ENCODE measurements at places on chromosomes 7 and 10. TPM values are rescaled to one million over a fixed set of nuclear protein-coding genes. Genes with fewer than 3 reads are reported as not detected.
A peak's percentile ranks its signal among the peaks of the same experiment; 100 is the strongest.

CALHM1 gene
- not detected for total RNA-seq

CDNF gene
- total RNA-seq, result 1.7 TPM

DLX6 gene
- total RNA-seq, result not detected

NXPH1 gene
- total RNA-seq, result 24.4 TPM

CNNM1 gene
- total RNA-seq, result 1.2 TPM

ITGA8 gene
- total RNA-seq, result 23.8 TPM

P4HA1 gene
- total RNA-seq, result 45.5 TPM

GRCh38 chr7:139885511-139885910 is 56.4 kb downstream of the TBXAS1 start:
- no peaks in the 10 kb centered on the region for H3K4me1 ChIP-seq
- no peak for DNase-seq
- H3K27me3 ChIP-seq, result no peaks in the 10 kb centered on the region

DNA sequence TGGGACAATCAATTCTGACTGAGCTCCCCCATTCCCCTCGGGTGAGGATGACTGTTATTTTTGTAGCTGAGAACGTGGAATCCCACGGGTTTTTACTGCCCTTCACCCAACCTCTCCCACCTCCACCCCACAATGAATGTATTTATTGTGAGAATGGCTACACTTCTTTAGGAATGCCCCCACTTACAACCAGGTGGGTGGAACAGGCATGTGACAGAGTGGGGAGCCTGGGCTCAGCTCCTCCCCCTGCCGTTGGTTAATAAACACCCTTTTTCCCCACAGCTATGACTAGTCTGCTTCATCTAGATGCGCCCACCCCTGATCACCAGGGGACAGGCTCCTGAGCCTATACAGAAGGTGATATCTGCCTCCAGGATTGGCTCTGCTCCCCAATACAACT is 2.0 kb downstream of the MRPL43 start:
- no peaks in the 10 kb centered on the region for H3K27me3 ChIP-seq
- H3K4me3 ChIP-seq, result no peak overlapping the region
- peaks cover 16% of the 10 kb centered on the region for H3K4me1 ChIP-seq

DNA sequence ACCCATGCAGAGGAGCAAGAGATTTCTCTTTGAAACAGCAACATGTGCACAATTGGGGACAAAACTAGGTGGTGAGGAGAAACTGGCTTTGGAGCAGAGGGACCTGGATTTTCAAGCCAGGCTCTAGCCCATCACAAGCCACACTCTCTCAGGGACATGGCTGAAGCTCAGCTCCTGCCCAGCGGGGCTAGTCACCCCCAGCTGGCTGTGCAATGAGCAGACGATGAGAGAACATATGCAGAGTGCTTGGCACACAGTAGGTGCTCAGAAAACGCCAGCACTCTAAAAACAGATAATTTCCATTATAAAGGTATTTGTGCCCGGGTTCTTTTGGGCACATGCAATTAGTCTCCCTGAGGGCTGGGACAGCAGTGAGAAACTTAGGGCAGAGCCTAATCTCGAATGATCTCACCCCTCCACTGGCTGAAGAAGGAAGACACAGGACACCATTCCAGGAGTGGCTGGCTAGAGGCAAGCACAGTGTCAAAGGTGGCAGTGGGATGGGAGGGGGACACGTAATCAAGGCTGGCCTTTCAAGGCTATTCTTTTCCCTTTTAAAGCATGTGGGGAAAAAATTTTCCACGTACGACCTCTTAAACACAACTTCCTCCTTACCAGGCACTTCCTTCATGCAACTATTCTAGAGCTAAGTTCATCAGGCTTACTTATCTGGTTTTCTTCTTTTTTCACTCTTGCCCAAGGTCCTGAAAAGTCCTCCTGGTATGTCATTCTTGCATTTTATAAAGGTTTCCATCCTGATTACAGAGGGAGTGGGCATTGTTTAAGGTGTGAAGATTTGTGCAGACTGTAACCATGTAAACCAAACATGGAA is 15.1 kb downstream of the FAM53B start:
- peak; percentile 29 for DNase-seq
- peaks cover 98% of the 10 kb centered on the region for H3K4me1 ChIP-seq
- H3K36me3 ChIP-seq, result no peaks in the 10 kb centered on the region
- no peaks in the 10 kb centered on the region for H3K27me3 ChIP-seq

GRCh38 chr10:59887972-59888640 is 18.2 kb downstream of the CCDC6 start:
- no peak overlapping the region for H3K4me3 ChIP-seq
- H3K4me1 ChIP-seq, result peaks cover 58% of the 10 kb centered on the region
- no peaks in the 10 kb centered on the region for H3K36me3 ChIP-seq
- H3K27me3 ChIP-seq, result no peaks in the 10 kb centered on the region
- no peak overlapping the region for H3K27ac ChIP-seq

DNA sequence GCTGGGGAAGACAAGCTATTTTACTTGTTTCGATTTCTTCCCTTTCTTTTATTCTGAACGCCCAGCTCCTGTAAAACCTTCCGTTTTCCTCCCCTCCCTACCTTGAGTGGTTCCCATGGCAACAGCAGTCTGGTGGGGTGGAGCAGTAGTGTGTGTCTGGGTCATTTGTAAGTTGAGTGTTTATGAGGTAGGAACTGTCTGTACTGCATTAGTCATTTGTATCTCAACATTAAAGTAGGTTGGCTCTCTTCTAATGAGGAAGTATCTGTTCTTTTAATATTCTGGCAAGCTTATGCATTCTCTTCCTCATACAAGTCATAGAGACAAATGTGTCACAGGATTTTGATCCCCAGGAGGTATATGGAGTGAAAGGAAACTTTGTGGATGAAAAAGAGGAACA is 85.3 kb upstream of the CCDC6 start:
- H3K4me3 ChIP-seq, result no peak overlapping the region
- no peaks in the 10 kb centered on the region for H3K36me3 ChIP-seq
- H3K27ac ChIP-seq, result no peak overlapping the region
- H3K4me1 ChIP-seq, result no peaks in the 10 kb centered on the region

DNA sequence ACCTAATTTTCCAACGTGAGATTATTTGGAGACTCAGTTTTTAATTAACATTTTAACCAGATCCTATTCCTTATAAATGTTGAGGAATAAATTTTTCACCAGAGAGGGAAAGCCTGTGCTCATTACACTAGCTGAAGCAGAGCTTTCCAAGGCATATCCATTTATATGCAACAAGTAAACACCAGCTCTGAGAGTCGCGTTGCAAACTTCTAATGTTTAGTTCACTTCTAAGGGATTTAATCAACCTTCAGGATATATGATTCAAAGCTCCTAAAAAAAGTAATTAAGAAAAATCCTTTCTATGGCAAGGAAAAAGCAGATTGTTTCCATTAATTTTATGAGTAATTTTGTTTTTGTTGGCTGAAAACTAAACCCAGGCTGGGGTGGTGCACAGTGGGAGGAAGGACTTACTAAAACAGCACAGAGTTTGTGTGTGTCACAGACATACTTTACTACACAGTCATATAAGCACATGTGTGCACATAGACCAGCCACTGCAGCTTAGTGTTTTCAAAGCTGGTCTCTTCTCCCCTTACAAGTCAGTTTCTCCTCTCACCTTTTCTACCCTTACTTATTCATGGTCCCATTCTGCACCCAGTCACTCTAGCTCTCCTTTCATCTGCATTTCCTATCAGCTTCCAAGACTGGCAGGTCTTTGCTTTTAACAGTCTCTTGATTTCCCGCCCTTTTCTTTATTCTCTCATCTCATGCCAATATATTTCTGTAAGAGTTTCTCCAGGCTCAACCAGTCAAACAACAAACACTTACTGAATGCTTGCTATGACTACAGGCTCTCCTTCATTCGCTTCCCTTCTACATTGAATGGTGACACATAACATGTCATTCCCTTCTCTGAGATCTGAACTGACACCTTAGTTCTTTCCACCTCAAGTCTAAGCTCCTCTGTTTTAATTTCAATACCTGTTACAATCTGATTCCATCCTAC is 81.1 kb upstream of the FZD1 start:
- H3K4me3 ChIP-seq, result no peak overlapping the region
- DNase-seq, result no peak
- H3K36me3 ChIP-seq, result no peaks in the 10 kb centered on the region
- no peak overlapping the region for H3K27ac ChIP-seq

DNA sequence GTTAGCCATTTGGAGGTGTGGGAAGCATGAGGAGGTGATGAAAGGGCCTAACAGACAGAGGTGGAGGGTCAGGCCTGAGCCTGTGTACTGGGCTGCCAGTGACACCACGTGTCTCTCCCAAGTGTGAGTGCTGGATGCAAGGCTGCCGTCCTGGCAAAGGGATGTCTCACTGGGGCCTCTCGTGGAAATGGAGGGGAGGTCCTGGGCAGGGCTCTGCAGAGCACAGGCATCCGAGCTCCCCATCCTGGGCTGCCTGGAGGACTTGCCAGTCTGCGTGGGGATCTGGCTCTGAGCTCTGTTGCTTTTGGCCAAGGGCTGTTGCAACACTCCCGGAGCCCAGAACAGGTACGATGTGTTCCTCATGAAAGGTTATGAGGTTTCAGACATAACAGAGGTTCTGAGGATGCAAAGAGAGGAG is 77.3 kb downstream of the GRK5 start:
- no peaks in the 10 kb centered on the region for H3K36me3 ChIP-seq
- peaks cover 44% of the 10 kb centered on the region for H3K4me1 ChIP-seq
- H3K27ac ChIP-seq, result peak overlapping the region; percentile 71

GRCh38 chr7:70072220-70072619 is 473.9 kb downstream of the AUTS2 start:
- no peak overlapping the region for H3K4me3 ChIP-seq
- peaks cover 5% of the 10 kb centered on the region for H3K4me1 ChIP-seq
- H3K27me3 ChIP-seq, result no peaks in the 10 kb centered on the region
- H3K27ac ChIP-seq, result peak overlapping the region; percentile 10
- peak; percentile 26 for DNase-seq

DNA sequence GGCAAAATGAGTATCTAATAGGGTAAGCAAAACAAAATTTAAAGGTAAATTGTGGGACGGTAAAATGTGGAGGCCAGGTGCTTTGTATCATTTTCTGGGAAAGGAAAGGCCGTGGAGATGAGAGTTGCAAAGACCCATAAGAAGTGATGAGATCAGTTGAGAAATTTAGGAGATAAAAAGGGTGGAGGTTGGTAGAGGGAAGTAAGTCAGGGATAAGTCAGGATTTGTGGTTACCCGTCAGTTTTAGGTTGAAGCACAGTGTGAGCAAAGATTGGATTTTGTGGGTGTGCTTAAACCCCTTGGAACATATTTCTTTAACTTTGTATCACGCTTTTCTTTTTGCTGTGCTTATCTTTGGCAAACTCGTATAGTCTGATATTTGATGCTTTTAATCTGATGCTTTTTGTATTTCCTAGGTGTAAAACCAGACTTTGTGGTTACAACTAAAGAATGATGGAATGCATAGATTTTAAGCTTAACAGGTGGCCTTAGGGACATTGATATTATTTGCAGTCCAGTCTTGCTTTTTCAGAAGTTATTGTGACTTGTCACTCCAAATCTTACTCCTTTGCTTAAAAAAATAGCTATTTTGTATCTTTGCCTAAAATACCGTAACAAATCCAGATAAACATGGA is 1.2 kb downstream of the BTRC start:
- peak overlapping the region; percentile 86 for H3K4me3 ChIP-seq
- H3K36me3 ChIP-seq, result no peaks in the 10 kb centered on the region
- DNase-seq, result no peak
- no peaks in the 10 kb centered on the region for H3K27me3 ChIP-seq
- H3K4me1 ChIP-seq, result peaks cover 27% of the 10 kb centered on the region

DNA sequence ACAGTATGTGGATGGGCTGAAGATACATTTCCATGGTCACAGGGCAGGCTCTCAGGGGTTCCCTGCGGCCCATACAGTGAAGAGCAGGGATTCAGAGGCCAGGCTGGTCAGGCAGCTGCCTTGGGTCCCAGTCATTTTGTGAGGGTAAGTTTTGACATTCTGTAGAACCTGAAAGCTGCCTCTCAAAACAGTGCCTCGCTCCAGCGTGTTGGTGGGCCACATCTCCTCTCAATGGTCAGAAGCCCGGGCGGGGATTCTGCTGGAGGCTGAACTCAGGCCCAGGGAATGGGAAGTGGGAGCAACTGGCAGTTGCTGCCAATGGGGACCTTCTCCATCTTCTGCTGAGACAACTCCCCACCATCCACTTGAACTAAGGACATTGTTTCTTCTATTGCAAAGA is 190.0 kb downstream of the PTPN20 start:
- no peak overlapping the region for H3K4me3 ChIP-seq
- no peaks in the 10 kb centered on the region for H3K36me3 ChIP-seq
- H3K4me1 ChIP-seq, result no peaks in the 10 kb centered on the region
- H3K27ac ChIP-seq, result no peak overlapping the region
- no peaks in the 10 kb centered on the region for H3K27me3 ChIP-seq
- no peak for DNase-seq

Measured in adrenal gland (tissue), 19 donors.